ENCODE measurements at places on chromosomes 2 and 18.

GRCh38 chr2:64404002-64404731 lies 49.8 kb upstream of the LGALSL start:
- no peak for DNase-seq

DNA sequence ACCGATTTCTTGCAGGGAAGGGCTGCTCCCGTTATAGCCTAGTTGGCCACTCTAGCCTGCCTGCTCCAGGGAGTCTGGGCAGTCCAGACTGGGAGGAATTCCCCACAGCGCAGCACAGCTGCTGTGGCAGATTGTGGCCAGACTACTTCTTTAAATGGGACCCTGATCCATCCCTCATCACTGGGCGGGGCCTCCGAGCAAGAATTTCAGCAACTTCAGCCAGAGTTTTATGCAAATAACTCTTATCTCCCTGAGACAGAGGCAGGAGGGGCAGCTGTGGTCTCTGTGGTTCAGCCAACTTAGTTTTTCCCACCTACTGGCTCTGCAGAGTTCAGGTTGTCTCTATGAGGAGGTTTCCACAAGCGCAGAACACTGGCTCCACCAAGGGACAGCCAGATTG lies 1583.2 kb downstream of the SUCLG1 start:
- no peak for DNase-seq

DNA sequence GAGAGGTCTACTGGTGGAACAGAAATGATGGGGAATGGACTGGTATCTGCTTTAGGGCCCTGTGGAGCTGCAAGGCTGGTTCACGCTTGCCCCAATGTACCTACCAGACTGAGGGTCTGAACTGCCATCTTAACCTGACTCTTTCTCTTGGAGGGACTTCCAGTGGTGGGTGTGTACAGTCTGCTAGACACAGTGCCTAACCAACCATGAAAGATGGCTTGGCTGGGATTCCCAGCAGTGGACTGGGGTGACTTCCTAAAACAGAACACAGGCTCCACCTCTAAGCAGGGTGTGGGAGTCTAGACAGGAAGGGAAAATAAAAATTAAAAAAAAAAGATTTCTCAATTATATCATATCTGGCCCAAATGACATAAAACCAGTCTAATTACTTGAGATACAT lies 25.5 kb upstream of the MYO3B start:
- no peak for DNase-seq

- DNase-seq: no peak
Measured at GRCh38 chr2:65232636-65233035, 5.0 kb downstream of the ACTR2 start.

- DNase-seq: no peak
Measured at GRCh38 chr2:238700506-238701340, 147.2 kb upstream of the TWIST2 start.

GRCh38 chr2:55364189-55365055 lies 55.2 kb downstream of the CCDC88A start:
- no peak for DNase-seq

DNA sequence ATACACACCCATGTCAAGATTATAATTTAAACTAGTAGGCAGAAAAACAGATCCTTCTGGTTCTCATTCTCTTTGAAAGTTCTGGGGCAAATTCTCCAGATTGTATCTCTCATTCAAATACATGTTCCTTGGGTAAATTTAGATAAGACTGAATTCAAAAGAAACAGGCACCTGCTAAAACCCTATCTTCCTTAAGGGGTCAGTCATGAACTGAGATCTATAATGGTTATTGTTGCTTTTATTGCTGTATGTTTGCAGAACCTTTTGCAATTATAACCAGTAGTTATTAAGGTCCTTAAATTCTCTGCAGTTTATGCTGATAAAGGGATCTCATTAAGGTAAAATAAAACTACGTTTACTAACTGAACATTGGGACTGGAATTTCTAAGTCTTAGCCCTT lies 83.5 kb downstream of the MYO5B start:
- DNase-seq: no peak

- DNase-seq: no peak
Measured at GRCh38 chr2:174247474-174248186, 702 bp downstream of the OLA1 start.

DNA sequence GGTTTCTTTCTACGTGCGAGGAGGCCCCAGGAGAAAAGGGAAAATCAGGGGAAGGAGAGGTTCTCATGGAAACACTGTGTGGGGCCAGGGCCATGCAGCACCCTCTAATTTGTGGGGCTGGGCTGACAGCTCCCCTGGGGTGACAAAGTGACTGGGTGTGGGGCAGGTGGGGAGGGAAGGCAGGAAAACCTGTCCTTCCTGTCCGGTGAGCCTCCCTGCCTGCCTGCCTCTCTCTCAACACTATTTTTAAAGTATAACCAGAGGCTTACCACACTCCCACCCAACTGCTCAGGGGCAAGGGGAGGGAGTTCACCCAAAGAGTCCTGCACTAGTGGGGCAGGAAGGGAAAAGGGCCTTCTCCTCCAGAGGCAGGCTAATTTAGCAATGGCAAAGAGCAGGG lies 10.5 kb upstream of the EPAS1 start:
- no peak for DNase-seq

DNA sequence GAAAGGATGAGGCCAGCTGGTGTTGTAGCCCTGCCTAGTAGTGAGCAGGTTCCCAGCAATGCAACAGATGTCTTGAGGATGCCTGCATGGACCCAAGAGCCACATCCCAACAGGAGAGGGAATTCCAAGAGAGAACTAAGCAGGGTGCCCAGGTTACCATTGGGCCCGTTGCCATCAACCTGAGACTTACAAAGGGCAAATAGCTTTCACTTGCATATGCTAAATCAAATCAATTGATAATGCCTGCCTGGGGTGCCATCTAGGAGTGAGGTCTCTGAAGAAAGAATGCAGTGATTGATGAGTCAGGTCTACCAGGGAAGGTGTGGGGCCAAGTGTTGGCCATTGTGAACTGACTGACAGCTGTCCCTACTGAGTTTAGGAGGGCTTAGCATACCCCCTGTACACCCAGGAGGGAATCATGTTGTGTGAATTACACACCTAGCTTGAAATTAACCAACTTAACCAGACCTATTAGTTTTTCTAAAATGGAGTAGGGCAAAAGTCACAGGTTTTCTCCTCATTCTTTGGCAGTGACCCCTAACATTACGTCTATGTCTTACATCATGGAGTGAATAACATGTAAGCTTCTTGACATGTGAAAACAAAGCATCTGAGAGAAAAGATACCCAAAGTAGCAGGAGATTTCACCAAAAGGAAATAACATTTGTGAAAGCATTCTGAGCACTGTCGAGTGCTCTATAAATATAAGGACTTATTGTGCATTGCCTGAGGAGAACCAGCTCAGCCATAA lies 32.3 kb downstream of the FHOD3 start:
- no peak for DNase-seq

DNA sequence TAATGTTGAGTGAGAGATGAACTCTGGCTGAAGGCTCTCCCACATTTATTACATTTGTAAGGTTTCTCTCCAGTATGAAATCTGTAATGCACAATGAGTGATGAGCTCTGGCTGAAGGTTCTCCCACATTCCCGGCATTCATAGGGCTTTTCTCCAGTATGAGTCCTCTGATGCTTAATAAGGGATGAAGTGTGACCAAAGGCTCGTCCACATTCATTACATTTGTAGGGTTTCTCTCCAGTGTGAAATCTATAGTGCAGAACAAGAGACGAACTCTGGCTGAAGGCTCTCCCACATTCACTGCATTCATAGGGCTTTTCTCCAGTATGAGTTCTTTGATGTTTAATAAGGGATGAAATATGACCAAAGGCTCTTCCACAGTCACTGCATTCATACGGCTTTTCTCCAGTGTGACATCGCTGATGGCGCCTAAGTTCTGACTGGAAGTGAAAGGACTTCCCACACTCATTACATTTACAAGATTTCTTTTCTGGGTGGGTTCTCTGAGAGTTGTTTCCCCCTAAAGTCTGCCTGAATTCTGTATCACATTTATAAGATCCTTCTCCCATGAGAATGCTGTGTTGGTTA lies 10.2 kb downstream of the ZNF514 start:
- no peak for DNase-seq

GRCh38 chr18:840023-840408 lies 28.0 kb upstream of the YES1 start:
- no peak for DNase-seq

DNA sequence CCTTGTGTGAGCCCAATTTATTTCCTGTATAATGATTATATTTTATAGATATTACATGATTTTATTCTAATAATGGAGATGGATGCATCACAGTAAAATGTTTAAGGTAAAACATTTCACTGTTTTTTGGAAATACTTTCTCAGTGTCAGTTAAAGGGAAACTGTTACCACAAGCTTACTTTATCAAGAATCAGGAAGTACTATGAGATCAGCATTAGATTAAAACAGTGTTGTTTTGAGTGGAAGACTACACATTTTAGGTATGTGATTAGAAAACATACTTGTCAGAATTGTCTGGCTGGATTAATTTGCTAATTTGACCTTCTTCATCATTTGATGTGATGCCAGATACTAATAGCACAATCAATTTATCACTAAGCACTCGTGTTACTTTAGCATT lies at the start of gene HRH4:
HRH4 (plus strand) TSS at position 250 of the 400 bp plus-strand sequence; CDS start at position 342, 92 bp downstream.
- DNase-seq: no peak

DNA sequence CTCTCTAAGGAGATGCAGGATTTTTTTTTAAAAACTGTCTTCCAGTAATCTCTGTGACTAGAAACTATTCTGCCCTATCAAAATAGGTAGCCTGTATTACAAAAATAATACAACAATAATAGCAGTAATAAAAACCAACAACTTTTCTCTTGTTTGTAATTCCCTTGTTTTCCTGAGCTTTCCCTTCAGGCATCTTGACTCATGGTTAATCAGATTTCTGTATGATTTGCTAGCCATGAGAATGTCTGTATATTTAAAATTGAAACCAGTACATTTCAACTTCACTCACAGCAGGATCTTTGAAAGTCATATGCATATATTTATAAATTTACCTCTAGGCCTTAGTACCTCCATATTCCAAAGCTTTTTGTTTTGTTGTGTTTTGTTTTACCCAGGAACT lies 38.2 kb downstream of the SLC4A10 start:
- no peak for DNase-seq

DNA sequence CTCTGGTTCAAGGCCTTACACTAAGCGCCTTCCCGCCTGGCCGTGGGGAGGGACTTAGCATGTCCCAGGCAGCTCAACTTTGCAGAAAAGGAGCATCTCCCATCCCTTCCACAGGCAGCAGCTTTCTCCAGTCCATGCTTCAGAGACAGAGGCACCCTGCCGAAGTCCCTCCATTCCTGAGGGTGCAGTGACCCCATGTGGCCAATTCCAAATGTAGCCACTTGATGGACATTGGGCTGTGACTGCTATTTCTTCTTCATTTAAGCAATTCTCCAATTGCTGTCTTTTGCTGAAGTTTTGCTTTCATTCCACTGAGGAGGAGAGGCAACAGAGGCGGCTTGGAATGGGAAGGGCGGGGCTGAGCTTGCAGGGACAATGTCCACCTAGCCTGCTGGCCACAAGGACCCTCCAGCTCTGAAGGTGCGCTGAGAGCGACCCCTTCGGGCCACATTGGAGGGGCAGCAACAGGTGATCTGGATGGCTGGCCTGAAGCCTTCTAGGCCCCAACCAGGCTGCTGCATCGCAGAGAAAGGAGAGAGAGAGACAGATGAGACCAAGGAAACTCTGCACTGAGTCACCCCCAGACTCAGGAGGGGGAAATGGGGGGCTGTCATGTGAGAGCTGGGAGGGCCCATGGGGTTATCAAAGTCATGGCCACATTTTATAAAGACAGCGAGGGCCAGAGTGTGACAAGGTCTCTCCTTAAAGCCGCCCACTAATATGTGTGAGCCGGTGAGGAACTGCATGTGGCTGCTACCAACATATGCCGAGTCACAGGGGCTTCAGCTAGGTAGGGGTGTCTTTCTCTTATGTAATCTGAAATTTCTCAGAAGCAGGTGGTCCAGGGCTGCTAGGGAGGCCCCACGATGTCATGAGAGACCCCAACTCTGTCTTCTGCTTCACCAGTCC lies 61.3 kb downstream of the LONRF2 start:
- no peak for DNase-seq

GRCh38 chr2:23271230-23271629 lies 113.7 kb upstream of the KLHL29 start:
- DNase-seq: no peak

DNA sequence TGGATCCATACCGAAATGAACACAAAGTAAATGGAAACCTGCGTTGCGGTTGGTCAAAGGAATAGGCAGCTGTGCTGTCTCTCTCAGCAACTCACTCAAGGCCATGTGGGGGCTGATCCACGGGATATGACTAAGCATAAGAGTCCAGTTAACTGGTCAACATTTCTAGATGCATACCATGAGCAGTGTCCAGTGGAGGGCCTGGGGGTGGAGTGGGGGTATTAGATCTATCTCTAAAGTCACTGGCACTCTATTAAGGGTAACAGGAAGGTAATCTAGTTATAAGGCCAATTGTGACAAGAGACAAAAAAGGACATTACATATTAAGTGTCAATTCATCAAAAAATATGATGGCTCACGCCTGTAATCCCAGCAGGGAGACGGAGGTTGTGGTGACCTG lies 136.8 kb downstream of the TTC32 start:
- DNase-seq: no peak

GRCh38 chr2:10282611-10283105 lies 20.0 kb upstream of the HPCAL1 start:
- no peak for DNase-seq

GRCh38 chr2:190972846-190973245 lies 41.1 kb downstream of the STAT1 start:
- no peak for DNase-seq

GRCh38 chr18:61854578-61855448 lies 38.0 kb downstream of the RNF152 start:
- DNase-seq: peak; percentile 37
